ENCODE measurements at places on chromosomes 16 and 17.
A peak's percentile ranks its signal among the peaks of the same experiment; 100 is the strongest.

- DNase-seq, result no peak
These were observed 321.9 kb upstream of the PMFBP1 start for GRCh38 chr16:72493716-72494415.

- DNase-seq, result peak; percentile 40
These were observed 2.7 kb upstream of the CCDC57 start for GRCh38 chr17:82215095-82215971.

DNA sequence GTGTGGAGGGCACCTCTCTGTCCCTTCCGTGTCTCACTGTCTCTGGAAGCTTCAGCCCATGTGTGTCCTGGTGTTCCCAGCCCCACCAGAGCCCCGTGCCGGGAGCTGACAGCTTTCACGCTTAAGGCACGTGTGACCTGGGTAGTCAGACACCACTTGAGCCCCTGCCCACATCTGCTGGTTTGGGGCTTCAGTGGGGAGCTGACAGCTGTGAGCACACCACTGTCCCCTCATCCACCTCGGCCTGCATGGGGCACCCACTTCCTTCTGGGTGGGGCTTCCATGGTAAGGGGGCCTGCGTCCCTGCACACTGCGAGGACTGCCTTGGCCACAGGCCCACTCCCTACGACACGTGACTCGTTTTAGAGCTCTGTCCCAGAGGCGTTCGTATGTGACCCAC lies 2.6 kb upstream of the TEDC2 start:
- no peak for DNase-seq

- DNase-seq, result no peak
These were observed 32.9 kb upstream of the SKAP1 start for GRCh38 chr17:48462946-48463345.

- DNase-seq, result no peak
These were observed 13.0 kb upstream of the DHRS11 start for GRCh38 chr17:36578671-36579070.

DNA sequence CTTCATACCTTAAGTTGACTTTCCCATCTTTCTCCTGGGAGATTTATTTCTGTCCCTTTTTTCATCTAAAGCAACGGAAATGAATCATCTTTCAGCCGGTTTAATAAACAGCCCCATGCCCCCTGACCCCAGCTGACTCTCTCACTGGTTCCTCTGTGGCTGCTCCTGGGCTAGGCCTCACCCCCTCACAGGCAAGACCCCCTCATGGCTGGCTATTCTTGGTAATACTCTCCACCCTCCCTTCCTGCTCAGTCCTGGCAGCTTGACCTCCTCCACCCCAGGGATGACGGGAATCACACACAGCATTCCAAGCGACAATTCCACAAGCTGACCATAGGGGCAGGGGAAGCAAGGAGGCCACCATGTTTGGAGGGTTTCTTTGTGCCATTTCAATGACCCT lies 1.5 kb upstream of the ADAP2 start:
- no peak for DNase-seq

DNA sequence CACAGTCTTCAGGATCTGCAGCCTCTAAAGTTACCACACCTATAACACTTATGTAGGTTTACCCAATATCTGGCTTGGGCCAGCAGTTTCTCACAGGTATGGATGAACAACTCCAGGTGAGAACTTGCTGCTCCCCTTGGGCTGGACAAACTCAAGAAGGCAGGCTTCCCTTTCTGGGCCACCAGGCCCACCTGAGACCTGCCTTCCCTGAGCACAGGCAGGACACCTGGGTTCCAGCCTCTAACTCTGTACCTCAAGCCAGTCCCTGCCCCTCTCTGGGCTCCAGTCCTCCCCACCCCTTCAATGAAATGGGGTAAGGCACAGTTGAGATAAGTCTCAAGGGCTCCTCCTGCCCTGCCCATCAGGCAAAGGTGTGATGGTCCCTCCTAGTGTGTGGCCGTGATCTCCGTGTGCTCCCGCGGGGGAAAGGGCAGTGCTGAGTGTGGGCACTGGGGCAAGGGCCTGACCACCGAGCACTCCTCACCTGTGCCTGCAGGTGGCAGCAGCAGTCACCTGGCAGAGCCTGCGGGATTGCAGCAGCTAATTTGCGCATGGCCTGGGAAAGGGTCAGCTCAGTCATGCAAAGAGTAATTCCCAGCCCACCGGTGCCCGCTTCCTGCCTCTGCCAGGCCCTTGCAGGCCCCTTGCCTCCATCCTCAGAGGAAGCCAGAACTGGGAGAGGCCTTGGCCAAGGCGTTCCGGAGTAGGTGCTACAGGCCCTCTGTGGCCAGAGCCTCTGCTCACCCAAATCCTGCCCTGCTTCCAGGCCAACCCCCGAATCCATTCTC lies 28.2 kb upstream of the ADGRG1 start:
- DNase-seq, result peak; percentile 61

GRCh38 chr16:64242492-64242891 lies 879.4 kb downstream of the CDH11 start:
- no peak for DNase-seq

DNA sequence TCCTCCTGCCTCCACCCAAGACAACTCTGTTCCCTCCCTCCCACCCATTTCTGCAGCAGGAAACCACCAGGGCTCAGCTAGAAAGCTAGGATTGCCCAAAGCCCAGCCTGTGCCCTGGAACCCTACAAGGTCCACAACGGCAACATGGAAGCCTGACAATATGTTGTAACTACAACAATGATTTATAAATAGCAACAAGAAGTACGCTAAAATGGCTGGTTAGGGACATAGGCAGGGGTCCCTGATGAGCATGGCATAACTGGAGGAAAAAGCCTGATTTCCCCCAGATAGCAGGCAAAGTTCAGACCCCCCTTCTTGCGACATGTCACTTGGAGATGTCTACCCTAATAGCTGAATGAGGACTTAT lies 6.6 kb downstream of the ST3GAL2 start:
- DNase-seq, result no peak

DNA sequence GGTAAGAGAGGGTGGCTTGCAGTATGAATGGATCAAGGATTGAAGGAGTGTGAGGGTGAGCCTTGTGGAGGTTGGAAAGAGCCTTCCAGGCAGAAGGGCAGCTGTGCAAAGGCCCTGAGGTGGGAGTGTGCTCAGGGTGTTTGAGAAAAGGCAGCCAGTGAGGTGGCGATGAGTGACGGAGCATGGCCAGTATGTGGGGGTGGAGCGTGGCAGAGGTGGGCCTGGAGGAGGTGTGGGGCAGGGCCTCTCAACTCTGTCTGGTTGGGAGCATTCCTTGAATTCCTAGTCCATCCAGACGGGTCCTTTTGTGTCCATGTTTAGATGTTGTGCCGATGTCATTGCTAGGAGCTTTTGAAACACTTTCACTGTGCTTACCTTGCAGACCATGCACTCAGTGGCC lies 51.3 kb downstream of the EPN2 start:
- DNase-seq, result no peak

DNA sequence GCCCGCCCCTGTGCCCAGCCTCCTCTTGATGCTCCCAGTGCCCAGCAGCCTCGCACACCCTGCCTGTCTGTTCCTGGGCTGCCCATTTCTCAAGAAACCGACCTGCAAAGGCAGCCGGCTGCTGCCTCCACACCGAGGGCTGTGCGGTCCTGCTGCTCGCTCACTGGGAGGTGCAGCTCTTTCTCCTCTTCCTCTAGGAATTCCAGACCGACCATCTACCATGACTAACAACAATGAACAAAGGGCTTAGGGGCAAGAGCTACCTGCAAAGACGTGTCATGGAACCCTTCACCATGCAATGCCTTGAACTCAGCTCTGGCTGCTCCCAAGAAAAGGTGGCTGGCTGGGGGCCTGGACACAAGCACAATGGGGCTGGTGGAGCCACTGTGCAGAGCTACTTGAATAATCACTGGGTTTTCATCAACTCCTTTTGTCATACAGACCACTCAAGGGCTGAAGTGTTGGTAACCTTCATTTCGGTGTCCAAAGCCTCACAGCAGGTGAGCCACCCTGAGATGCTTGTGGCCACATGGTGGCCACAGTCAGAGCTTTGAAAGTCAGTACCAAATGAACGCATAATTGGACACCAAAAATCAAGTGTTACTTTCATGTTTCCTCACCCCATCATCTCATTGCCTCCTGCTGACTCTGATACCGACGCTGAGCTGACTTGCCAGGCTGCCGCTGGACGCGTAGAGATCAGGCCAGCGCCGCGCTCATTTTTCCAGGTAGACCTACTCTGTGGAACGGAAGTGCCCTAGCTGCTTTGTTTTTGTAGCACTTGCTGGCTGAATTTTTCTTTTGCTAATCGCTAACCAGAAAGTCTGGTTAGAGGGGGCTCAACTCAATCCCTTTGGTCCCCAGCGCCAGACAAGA lies 19.8 kb downstream of the CYB561 start:
- no peak for DNase-seq

DNA sequence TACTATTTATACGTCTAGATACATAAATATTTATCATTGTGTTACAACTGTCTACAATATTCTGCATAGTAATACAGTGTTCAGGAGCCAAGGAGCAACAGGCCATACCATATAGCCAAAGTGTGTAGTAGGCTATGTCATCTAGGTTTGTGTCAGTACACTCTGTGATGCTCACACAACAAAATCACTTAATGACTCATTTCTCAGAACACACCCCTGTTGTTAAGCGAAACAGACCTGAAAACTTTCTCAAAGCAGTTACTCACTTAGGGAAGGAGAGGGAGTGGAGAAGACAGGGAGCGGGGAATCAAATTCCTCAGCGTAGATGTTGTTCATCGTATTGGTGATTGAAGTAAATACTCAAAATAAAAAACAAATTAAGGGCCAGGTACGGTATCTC lies 269.5 kb downstream of the STX8 start:
- no peak for DNase-seq

DNA sequence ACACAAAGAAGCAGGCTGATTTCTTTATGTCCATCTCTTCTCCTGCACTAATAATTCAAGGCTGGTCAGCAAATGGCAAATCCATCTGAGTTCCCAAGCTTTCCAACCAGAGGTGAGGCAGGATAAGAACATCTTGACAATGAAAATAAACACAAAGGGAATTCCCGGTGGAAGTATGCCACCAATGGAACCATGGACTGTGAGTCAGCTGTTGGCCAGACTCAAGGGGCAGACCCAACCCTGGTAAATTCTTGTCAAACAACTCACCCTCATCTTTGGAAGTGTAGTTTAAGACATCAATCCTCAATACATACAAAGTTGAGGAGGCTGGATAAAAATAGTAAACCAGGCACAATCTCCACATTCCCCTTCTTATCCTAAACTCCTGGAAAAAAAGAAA lies 74.3 kb upstream of the CES5A start:
- DNase-seq, result no peak

GRCh38 chr16:4882633-4883285 lies 35.5 kb downstream of the UBN1 start:
- DNase-seq, result no peak

DNA sequence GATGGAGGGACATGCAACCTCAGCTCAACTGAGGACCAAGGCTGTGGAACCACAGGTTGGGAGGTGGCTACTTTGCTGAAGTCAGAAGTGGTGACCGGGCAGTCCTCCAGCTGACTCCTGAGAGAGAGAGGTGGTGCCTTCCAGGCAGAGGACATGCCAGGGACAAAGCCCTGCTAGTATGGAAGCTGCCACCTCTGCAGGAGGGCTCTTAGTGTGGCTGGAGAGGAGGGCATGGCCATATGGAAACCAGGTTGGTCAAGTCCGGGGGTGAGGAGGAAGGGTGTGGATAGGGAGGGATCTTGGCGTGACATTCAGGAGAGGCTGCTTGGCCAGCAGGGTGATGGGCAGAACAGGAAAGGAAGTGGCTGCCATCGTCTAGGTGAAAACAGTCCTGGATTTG lies 5.7 kb downstream of the C16orf86 start:
- no peak for DNase-seq

DNA sequence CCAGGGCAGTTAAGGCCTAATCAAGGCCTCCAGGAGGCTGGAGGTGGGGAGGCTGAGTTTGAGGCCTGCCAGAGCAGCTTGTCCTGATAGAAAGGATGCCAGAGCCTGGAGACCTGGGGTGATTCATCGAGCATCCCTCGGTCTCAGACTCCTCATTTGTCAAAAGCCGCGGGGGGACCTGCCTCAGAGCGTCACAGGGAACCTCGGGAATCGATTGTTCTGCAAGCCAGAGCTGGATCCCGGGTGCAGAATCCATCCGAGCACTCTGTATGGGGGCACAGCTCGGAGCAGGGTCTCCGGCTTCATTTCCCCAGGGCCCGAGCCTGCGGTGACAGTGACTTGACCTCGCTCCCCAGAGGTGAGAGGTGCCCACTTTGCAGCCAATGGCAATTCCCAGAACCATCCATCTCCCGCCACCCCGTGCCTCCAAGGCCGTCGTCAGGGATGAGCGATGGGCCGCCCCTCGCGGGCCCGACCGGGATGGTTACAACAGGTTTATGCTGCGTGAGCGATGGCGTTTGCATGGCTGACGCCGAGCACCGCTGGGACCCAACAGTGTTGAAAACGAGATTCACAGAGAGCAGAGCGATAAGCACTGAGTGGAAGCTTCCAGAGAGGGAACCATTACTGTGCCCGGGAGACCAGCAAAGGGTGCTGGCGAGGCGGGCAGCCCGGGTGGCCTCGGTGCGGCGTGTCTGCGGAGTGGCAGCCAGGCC lies 117.1 kb upstream of the GSE1 start:
- no peak for DNase-seq

DNA sequence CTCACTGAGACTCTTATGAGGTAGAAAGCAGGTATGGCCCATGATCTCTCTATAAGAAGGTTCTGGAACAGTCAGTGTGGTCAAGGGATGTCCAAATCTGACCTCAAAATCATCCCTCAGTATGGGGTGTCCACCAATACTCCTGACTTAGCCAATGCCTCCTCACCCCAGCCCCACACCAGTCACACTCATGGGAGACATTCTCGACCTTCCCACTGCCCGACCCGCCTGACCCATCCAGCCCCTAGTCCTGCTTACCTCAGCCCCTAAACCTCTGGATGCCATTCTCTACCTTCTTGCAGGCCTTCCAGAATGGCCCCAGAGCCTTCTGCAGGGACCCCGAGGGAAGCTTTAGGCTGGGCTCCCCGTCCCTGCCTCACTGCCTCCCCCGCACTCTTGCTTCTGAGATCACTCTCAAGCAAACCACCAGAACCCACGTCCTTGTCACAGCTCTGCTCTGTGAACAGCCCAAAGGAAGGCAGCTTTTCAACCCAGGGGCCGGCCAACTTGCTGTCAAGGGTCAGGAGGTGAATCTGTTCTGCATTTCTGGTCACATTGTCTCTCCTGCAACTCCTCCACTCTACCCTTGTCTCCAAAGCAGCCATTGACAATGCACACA lies 44.9 kb upstream of the RBFOX3 start:
- no peak for DNase-seq
